ENCODE measurements at places on chromosomes 4 and X. TPM values are rescaled to one million over a fixed set of nuclear protein-coding genes. Genes with fewer than 3 reads are reported as not detected.

GRCh38 chr4:185836241-185837084, 24.5 kb upstream of the SORBS2 start:
- DNase-seq: no peak

DNA sequence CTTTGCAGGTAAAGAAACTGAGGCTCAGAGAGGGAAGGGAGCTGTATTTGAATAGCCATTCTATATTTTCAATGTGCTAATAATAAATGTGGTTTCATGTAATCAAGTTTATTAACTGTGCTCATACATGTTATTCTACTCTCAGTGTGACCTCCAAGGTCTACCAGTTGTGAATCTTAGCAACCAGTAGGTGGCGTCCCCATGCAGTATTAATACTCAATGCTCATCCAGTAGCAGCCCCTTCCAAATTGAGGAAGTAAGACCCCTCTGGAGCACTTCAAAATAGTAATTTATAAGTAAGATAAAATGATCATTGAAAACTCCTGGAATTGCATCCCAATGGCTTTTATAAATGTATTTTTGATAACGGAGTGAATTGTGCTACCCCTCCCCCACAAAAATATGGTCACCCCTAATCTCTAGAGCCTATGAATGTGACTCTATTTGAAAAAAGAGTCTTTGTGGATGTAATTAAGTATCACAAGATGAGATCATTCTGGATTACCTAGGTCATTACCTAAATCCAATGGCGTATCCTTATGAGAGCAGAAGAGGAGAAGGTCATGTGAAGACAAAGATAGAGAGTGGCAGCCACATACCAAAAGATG, 20.4 kb upstream of the SEPSECS start:
- peak; percentile 35 for DNase-seq

DNA sequence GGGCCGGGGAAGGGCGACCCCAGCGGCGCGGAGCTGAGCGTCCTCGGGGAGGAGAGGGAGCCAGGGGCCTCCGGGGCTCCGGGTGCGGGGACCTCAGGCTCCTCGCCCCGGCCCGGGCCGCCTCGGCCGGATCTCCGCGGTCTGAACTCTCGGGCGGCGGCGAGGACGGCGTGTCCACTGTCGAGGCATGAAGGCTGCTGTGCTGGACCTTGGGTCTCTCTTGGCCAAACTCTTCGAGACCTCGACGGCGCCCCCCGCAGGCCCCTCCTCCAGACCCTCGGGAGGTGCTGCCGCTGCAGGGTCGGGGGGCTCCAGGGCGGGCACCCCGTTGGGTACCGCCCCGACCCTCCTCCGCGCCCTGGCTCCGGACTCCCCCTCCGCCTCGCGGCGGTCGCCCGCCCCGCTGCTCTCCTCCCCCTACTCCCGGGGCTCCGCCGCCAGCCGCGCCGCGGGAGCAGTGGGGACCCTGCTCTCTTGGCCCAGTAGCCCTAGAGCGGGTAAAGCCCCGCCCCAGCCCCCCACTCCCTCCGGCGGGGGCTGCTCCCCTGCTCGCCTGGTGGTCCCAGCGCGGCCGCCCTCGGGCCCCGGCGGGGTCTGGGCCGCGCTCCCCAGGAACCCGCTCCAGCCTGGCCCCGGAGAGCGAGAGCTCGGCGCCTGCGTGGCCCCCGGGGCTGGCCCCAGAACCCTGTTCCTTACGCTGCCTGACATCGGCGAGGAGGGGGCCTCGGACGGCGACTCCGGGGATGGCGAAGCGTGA, 564 bp downstream of the FAM149A start:
- DNase-seq: peak; percentile 55

GRCh38 chr4:177380730-177381287, 61.4 kb downstream of the AGA start:
- peak; percentile 93 for DNase-seq

TMEM150C gene
- total RNA-seq: 2.7 TPM

SPACA5 gene
- not detected for total RNA-seq

DNA sequence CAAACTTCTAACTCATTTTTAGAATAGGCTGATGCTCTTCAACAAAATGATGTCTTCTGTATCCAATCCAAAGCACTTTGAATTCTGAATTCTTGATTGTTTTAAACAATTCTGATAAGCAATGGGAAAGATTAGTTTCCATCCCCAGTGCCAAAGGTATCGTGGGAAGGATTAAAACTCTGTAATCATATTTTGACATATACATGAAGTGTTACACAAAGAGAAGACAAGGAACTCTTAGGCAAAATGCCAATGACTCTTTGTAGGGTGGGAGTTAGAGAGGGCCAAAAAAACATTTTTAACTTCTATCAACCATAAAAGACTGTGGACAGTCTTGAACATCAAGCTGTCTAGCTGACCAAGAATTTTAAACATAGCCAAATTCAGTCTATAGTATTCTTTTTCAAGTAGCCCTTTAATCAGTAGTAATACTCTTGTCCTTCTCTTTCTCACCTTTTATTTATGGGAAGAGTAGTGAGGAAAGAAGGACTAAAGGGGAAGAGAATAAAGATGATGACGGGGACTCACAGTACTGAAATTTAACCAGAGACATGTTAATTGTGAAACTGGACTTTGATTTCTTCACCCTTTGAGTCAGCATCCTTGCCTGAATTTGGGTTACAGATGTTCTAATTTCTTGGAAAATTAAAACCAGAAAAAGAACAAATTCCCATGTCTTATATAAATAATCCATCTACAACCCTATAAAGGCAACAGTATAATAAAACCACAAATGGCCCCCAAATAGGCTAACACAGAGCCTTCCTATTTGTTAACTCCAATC, 51.8 kb upstream of the VEGFD start:
- DNase-seq: no peak

- no peak for DNase-seq
Observed at GRCh38 chr4:6088950-6089349, 70.7 kb upstream of the C4orf50 start.

DNA sequence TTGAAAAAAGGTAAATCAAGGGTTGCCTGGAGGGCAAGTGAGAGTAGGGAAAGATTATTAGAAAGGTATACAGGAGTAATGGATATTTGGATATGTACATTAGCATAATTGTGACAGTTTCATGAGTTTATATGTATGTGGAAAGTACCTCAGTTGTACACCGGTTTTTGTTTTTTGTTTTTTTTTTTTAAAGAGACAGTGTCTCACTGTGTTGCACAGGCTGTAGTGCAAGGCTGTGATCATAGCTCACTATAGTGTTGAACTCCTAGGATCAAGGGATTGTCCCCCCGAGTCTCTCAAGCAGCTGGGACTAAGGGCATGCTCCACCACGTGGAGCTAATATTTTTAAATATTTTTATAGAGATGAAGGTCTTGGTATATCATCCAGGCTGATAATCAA, 15.3 kb upstream of the HPGD start:
- no peak for DNase-seq

DNA sequence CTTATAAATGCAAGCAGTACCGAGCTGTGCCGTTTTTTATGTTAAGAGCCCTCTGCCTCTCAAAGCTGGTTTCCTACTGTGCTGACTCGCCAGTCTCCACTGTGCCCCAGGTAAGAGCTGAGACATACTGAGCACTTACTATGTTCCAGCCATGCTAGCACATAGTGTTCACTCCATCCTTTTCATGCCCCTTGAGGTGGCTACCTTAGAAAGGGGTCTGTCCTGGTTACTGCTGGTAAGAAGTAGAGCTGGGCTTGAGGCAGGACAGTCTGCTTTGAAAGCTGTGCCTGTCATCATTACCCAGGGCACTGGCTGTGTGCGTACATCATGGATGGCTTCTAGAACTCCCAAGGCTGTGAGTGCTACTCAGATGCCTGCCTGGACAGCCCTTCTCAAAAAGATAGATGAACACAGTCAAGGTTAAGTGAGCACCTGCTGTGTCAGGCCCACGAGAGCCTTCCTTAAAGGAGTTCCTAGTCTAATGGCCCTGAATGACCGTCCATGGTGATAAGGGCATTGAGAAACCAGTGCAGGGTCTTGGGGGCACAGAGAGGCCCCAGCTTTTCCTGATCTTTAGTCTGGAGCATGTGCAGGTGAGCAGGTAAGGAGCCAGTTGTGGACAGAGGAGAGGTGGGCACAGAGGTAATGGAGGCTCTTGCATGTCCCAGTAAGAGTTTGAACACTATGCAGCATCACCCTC, 1.6 kb downstream of the STK32B start:
- DNase-seq: no peak

ZNF732 gene
- total RNA-seq: 13.4 TPM

CAPN6 gene
- total RNA-seq: 7.4 TPM

GRCh38 chr4:102640669-102641068, 120.1 kb downstream of the MANBA start:
- no peak for DNase-seq

Measured in H9 (cell line).